ENCODE measurements at places on chromosomes 3 and 15.

DNA sequence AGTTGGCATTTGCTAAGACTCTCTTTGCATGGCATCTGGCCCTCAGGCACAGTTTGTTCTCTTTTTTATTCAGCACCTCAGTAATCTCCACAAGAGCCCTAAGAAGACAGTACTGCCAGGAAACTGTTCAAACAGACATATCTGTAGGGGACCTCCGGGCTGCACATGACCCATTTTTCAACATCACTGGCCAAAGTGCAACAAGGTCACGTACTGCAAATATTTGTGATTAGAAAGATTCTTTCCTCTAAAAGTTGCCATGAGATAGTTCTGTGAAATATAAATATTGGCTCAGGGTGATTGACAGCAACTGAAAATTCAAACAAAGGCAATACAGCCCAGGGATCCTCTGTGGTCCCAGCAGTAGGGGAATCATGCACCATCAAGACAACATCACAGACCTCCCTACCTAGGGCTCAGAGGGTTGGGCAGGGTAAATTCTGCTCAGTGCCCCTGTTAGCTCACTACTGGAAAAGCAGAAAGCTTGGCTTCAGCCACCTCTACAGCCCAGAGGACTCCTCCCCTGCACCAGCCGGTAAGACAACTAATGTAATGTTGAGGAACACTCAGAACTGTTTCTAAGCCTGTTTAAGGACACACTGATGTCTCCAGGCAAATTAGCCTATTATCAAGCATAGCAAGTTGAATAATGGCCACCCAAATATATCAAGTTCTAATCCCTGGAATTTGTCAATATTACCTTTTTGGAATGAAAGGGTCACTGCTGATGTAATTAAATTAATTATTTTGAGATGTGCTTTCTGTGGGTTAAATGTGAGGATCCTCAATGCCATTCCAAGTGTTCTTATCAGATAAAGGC is 117.4 kb upstream of the LPP start:
- DNase-seq: no peak

DNA sequence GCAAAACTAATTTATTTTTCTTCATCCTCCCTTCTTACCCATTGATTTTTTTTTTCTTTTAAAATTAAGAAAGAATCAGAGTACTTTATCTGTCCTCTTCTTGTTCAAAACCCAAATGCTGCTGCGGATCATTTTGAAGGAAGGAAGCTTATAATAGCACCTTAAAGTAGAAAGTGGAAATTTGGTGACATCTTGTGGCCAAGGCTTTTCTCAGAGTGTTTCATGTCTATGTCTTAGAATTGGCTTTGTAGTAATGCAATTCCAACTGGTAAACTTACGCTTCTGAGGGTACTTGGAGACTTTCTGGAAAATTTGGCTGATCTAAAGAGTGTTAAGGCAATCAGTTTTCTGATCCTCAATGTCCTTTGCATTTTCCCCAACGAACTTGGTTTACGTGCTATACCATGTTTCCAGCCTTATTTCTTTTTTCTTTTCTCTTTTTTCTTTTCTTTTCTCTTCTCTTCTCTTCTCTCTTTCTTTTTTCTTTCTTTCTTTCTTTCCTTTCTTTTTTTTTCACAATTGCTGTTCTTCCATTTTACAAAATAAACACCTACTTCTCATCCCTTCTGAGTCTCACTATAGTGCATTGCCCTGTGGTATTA is 30.7 kb downstream of the C3orf38 start:
- DNase-seq: no peak

- DNase-seq: no peak
Observed at GRCh38 chr3:170553788-170554757, 31.8 kb downstream of the SLC7A14 start.

DNA sequence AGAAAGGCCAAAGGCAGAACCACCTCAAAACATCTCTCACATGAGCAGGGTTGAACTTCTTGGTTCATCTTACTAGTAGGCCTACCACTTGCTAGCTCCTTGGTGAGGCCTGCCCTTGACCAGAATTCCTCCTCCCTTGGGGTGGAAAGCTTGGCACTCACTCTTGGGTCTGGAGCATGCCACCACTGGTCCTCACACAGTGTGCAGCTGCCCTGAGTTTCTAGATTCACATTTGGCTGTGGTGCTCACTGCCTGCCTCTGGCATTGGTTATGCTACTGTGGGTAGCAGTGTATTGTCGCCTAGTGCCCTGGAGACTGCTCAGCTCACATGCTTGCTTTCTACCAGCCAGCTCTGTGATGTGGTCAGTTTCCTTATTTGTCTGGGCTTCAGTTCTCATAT is 23.7 kb downstream of the OXNAD1 start:
- DNase-seq: no peak

- no peak for DNase-seq
Observed at GRCh38 chr15:31031471-31032067, 40.1 kb upstream of the MTMR10 start.

GRCh38 chr15:84833447-84834228 is 16.5 kb downstream of the ALPK3 start:
- no peak for DNase-seq

GRCh38 chr15:73711526-73711925 is 27.3 kb downstream of the CD276 start:
- no peak for DNase-seq

GRCh38 chr3:81776643-81777042 is 15.2 kb upstream of the GBE1 start:
- no peak for DNase-seq

- no peak for DNase-seq
Observed at GRCh38 chr3:23316924-23317323, 113.8 kb downstream of the UBE2E2 start.

GRCh38 chr15:33460166-33460805 is 149.5 kb downstream of the RYR3 start:
- DNase-seq: no peak

DNA sequence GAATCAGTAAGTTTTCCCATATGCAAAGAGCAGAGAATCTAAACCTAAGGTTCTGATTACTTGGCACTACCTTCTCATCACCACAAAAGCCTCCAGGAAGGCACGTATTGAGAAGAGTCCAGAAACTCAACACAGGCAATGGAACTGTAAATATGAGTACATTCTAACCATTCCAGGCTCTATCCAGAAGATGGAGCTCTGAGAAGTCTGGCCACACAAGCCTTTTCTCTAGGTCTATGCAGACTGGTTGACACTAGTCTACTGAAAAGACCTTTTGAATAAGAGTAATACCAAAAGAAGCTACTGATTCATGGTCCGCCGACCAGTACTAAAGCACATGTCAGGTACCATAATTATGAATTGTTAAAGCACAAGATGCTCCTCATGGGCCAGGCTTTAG is 12.2 kb upstream of the NCKIPSD start:
- DNase-seq: no peak

DNA sequence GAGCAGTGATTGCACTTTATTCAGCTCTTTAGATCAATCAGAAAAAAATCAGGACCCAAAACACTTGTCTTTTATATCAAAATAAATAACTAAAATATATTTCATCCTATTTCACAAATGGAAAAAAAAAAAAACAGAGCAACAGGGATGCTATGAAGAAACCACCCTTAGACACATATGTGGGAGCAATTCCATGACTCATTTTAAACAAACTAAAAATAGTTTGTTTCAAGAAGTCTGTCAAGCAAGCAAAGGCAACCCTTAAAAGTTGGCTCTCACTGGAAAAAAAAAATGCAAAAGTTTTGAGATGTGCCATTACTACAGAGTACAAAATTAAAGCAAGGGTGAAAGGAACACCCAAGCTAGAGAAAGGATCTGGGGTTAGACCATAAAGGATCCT is 5.7 kb downstream of the ATP13A3 start:
- DNase-seq: no peak

DNA sequence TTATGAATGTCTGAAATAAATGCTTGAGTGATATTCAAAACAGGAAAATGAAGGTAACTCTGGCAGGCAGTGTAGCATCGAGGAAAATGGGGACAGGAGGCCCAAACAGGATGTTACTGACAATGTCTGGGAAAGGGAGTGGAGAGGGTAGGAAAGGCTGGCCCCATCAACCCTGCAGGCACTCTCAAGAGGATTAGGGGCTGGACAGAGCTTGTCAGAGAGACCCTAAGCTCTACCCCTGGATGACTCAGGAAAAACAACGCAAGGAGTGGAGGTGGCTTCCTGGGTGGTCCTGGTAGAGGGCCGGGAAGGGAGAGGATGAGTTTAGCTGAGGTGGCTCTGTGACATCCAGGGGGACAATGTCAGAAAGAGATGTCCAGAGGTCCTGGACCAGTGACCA is 106.0 kb downstream of the RYK start:
- DNase-seq: no peak

DNA sequence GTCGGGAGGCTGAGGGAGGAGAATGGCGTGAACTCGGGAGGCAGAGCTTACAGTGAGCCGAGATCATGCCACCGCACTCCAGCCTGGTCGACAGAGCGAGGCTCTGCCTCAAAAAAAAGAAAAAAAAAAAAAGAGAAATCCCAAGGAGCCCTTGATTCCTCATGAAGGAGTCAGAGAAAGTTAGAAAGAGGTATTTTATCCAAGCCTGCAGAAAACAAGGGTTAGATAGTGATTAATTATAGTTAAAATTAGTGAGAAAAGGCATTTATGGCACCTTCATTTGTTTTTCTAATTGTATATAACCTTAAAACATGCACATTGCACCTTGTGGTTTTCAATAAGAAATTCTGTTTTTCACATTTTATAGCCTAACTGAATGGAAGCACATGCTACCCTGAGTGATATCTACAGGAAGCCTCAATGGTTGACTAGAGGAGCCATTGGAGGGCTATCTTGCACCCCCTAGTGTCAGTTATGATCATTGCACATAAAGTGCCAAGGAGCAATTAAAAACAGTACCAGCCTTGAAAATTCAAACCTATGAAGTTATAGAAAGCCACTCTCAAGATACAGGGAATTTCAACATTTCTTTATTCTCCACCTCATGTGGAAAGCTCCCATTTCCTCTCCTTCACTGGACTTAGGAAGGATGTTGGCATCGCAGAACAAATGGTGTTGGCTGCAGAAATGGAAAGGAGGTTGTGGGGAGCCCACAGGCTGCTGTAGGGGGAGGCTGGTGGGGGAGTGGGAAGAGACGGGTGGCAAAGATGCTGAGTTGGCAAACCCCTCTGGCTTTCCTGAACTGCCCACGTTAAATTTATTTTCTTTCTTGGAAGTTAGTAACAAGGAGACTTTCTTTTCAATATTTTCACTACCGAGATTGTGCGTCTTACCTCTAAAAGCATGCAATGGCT is 48.5 kb downstream of the ITGA11 start:
- no peak for DNase-seq

DNA sequence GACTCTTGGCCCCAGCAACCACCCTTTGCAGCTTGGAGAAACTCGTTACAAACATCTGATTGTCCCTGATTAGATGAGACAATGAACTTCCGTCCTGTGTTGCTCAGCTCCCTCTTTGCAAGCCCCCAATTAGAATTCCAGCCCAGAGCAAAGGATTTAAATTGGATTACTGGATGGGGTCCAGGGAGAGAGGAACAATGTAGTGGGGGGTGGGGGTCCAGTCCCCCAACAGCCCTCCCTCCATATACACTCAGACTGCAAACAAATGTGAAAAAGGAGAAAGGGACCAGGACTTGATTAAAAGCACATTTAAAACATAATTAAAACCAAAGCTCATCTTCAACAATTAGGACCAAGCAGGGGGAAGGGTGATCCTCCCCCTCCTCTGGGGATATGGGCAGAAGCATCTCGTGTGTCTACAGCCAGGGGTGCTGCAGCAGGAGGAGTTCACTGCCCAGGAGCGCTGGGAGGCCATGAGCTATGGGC is 71.7 kb upstream of the TMEM115 start:
- no peak for DNase-seq

DNA sequence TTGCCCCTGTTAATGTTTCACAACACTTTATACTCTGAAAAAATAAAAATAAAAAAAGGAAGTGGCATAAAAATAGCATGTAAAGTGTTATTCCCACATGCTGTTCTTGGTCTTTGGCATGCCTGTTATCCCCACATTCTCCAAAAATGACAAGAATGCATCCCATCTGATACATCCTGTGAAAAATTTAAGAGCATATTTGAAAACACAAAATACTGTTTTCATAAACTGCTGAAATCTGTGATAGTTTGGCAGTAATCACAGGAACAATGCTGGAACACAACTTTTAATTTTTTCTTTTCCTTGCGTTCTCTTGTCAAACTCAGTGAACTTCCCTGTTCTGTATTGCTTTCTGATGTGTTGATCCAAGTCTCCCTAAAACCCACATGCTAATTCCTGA is 288.8 kb downstream of the ROBO2 start:
- no peak for DNase-seq

GRCh38 chr3:484341-484740 is 287.8 kb downstream of the CHL1 start:
- no peak for DNase-seq

DNA sequence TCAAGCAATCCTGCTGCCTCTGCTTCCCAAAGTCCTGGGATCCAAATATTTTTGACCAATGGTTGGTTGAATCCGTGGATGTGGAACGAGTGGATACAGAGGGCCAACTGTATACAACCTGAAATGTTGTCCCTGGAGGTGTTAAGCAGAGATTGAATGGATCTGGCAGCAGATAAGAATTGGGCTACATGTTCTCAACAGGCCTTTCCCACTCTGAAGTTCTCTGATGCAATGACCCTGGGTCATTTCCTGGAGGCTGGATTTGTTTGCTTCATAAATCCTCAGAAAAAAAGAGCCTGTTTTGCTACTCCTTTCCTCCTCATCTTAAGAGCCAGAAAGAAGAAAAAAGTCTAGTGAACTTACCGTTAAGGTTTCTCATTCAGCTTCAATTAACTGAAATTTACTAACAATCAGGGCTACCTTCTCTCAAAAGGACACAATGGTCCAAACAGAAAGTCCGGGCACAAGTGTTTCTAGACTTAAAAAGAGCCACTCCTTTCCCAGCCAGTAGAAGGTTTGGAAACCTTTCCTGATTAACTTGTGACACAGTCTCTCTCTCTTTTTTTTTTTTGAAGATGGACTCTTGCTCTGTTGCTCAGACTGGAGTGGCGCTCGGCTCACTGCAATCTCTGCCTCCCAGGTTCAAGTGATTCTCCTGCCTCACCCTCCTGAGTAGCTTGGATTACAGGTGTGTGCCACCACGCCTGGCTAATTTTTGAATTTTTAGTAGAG is 6.5 kb downstream of the ARHGEF3 start:
- DNase-seq: no peak

DNA sequence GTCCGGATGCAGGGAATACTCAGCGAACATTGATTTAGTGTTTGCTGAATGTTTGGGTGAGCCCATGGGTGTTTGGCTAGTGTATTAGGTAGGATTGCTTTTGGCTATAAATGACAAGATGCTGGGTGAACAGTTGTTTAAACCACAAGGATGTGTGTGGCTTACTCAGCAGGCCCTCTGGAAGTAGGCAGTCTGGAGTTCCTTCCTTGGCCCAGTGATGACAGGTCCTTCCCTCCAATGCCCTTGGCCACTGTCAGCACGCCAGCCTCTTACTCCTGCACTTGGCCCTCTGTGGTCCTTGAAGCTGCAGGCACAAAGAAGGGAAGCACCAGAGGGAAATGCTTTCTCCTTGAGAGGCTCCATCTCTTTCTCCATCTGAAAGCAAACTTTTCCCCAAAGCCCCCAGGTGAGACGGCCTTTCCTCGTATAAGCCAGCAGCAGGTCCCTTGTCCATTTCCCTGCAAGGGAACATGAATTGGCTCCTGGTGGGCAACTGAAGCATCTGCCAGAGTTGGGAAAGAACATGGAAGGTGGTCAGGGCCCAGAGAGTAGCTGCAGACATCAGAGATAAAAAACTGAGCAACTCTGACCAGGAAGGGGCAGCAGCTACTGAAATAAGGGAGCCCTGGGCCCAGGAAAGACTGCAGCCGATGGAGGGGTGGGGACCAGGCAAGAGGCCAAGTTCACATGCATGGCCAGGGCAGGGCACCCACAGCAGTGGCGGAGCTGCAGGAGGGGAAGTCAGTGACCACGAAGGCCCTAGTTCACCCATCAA is 105.0 kb downstream of the TPRA1 start:
- DNase-seq: no peak

- no peak for DNase-seq
Observed at GRCh38 chr3:28042707-28043106, 198.7 kb upstream of the CMC1 start.

All from caudate nucleus (tissue), 63 donors.